ENCODE measurements at places on chromosomes 4 and X. TPM values are rescaled to one million over a fixed set of nuclear protein-coding genes. Genes with fewer than 3 reads are reported as not detected.

Gene TCP11X2
- not detected for total RNA-seq

Gene SMIM43
- not detected for total RNA-seq

Gene STK32B
- 0.08 TPM for total RNA-seq

Gene ZXDB
- 3.6 TPM for total RNA-seq

GRCh38 chrX:96752781-96753180, 68.1 kb downstream of the DIAPH2 start:
- DNase-seq, result no peak

- no peak for DNase-seq
Observed at GRCh38 chr4:7837597-7838135, 102.0 kb downstream of the AFAP1 start.

Gene RBM41
- total RNA-seq, result 17.6 TPM

Gene GPR34
- total RNA-seq, result 4.5 TPM

DNA sequence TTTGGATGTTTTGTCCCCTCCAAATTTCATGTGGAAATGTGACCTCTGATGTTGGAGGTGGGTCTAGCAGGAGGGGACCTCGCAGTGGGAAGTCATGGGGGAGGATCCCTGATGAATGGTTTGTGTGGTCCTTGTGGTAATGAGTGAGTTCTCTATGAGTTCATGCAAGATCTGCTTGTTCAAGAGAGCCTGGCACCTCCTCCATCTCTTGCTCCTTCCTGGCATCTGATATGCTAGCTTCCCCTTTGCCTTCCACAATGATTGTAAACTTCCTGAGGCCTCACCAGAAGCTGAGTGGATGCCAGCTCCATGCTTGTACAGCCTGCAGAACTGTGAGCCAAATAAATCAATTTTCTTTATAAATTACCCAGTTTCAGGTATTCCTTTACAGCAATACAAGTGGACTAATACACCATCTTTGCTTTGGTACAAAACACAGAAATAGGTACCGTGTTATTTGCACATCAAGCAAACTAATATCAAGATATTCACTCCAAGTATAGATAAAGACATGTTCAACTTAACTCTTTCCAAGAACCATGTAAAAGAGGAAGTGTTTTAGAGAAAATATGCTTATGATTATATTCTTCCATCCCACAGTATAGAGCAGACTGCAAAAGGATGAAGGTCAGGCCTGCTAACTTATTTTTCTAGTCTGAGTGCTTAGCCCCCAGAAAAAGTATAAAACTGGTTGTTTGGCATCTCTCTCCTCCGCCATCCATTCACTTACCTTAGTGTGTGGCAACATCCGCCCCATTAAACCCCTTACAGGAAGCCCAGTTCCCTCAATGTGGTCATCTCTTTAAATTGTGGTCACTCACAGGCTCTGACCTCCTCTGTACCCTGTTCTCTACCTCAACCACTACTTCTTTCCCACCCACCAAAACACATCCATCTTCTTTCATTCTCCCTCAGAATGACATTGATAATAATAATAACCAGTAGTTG, 6.7 kb downstream of the ARAP2 start:
- DNase-seq, result no peak

DNA sequence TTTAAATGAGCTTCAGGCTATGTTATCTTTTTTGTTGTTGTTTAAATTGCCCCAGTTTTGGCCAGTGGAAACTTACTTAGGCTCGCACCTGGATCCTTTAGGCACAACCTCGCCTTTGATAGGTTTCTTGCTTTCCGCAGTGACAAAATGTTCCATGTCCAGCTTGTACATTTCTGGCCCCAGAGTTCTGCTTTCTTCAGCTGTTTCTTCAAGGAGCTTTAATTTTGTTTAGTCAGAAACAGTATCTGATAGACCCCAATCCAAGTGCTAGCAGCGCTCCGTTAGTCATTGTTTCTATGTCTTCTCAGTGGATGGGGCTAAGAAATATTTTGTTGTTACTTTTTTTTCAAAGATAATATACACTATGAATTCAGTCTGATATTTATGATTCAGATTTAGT, 82.8 kb downstream of the STIM2 start:
- DNase-seq, result no peak
